ENCODE measurements at places on chromosomes 3 and 15.

DNA sequence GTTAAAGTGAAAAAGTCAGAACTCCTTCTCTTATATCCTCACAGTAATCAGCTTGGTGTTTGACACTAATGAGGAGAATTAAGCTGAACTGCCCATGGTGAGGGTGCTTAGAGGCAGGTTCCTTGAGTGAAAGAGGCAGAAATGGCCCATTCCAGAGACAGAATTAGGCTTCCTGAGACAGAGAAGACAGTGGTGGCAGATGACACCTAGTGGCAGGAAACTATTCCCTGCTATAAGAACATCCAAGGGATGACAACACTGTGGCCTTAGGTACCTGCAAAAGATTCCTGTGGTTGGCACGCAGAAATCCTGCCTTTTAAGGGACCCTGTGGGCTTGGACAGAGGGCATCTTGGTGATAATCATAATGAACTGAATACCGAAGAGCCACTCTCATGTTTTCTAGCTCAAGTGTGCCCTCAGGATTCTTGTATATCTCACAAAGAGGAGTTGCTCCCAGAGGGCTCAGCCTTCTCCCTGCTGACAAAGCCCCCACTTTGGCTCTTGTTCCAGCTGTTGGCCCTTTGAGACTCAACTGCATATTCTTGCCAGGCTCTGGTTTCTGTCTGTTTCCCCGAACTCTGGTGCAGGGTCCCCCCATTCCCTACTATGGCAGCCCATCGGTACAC lies 56.0 kb downstream of the KBTBD12 start:
- peak; percentile 44 for DNase-seq

GRCh38 chr15:41377978-41378377 lies 24.3 kb downstream of the NDUFAF1 start:
- no peak for DNase-seq

DNA sequence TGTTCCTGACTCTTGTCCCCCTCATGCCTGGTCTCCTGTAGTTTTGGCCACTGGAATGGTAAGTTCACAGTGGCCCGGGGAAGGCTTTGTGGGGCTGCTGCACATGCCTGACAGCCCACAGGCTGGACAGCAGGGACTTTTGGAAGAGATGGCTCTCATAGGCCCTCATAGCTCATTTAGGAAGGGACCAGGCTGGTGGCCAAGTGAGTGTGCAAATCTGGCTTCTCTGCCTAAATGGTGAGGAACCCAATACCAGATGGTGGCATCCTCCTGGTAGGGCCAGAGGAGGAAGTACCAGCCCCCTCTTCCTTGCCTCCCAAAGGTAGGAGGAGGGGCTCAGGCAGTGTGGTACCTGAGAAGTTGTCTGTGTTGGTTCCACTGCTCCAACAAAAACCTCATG lies 25.6 kb downstream of the ALPK3 start:
- no peak for DNase-seq

- DNase-seq = no peak
Measured at GRCh38 chr3:72618739-72619138, 229.5 kb downstream of the SHQ1 start.

GRCh38 chr15:49857496-49858475 lies 236.9 kb downstream of the DTWD1 start:
- DNase-seq = no peak

GRCh38 chr3:99772171-99772570 lies 45.5 kb upstream of the CMSS1 start:
- no peak for DNase-seq

GRCh38 chr15:73900095-73900712 lies 26.1 kb upstream of the LOXL1 start:
- DNase-seq = no peak

DNA sequence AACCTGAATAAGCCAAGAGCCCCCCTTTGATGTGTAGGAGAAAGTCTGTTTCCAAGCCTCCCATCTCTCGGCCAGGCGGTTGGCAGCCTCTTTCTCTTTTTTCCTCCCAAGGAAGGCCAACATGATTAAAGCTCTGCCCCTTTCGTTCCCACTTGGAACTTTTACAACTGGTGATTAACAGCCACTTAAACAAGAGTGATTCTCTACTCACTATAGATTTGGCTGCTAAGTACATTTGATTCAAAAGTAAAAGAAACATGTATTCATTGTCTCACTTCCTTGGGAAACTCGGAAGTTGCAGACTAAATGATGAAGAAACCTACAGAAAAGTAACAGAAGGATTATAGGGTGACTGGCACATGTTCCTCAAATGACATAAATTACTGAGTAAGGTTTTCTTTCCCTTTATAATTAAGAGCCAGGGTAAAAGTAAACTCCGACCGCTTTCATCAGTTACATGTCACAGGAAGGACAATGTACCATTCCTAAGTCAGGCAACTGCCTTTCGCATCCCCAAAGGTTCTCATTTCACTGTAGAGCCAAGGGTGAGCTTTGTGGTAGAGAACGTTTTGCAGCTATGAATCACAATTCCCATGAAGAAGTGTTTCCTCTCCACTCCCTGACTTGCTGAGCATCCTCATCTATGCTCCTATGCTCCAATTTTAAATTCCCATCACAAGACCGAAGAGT lies 72.7 kb downstream of the MB21D2 start:
- no peak for DNase-seq

DNA sequence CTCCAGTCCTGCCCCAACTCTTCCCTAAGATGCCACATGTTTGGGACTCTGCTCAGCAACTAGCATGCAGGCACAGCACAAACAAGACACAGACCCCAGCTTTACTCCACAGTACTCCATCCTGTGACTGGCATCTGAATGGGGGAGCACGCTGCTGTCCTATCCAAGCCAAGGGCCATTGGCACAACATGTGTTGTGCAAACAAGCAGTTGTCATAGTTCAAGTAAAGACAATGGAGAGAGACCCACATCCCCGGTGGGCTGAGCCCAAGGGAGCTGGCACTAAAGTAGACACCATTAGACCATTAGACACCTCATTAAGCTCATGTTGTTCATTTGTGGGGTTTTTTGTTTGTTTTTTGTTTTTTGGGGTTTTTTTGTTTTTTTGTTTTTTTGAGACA lies 132.7 kb downstream of the CHSY1 start:
- no peak for DNase-seq

DNA sequence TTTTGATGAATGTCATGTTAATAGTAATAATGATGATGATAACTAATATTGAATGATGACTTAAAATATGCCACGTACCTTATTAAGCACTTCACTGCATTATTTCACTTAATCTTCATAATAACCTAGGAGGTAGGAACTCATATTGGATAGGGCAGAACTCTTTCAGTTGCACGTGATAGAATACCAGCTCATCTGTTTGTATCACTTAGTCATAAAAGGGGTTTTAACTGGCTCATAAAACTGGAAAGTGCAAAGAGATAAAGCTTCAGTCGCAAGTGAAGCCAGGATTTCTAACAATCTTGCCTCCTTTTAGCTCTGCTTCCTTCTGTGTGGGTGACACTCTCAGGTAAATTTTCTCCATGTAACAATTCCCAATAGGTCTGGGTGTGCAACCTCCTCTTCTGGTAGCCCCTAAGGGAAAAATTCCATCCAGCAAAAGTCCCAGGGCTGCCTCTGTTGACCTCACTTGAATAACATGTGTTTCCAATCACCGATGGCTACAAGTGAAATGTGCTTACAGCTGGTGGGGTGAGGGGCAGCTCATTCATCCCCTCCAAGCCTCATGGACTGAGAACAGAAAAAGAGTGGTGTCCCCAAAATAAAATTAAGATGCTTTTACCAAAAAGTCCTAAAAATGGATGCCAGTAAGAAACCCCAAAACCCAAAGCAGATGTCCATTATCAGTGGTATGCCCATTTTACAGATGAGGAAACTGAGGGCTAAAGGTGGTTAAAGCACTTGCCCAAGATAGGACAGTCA lies 9.3 kb downstream of the GXYLT2 start:
- DNase-seq = peak; percentile 17

GRCh38 chr3:38657369-38657768 lies 7.9 kb upstream of the SCN5A start:
- DNase-seq = no peak

GRCh38 chr15:31148297-31149087 lies 47.0 kb upstream of the TRPM1 start:
- no peak for DNase-seq

- DNase-seq = no peak
Measured at GRCh38 chr3:50254577-50255250, 14.2 kb upstream of the SEMA3B start.

DNA sequence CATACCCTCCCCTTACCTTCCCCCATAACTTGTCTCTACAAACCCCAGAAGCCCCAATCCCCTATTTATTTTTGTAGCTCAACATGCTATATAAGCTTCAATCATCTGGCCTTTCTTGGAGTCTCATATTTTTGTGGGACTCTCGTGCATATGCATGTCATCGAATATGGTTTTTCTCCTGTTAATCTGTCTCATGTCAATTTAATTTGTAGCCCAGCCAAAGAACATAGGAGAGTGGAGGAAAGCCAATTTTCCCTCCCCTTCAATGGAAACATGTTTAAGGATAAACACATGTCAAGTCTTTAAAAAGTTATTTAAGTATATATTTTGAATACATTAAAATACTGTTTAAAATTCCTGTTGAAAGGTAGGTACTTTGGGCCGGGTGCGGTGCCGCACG lies 172.2 kb downstream of the GMNC start:
- DNase-seq = no peak

DNA sequence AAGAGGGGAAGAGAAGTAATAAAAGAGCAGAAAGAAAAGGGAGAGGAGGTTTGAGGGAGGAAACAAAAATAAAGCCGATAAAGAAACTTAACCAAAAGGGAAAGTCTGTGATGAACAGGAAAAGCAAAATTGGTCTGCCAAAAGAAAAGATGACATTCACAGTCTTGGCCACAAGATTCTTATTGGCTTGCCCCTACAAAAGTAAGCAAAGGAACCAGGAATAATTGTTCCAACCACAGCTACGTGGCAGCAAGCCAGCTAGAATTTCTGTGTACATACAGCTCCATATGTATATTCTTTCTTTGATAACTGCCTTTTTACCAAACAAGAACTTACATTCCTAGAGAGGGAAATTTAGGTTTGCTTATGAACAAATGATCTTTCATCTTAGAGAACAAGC lies 79.6 kb downstream of the MLH1 start:
- DNase-seq = peak; percentile 63

- DNase-seq = no peak
Measured at GRCh38 chr15:53831907-53832770, 72.7 kb upstream of the WDR72 start.

GRCh38 chr3:15754047-15754446 lies 43.7 kb downstream of the ANKRD28 start:
- peak; percentile 30 for DNase-seq

DNA sequence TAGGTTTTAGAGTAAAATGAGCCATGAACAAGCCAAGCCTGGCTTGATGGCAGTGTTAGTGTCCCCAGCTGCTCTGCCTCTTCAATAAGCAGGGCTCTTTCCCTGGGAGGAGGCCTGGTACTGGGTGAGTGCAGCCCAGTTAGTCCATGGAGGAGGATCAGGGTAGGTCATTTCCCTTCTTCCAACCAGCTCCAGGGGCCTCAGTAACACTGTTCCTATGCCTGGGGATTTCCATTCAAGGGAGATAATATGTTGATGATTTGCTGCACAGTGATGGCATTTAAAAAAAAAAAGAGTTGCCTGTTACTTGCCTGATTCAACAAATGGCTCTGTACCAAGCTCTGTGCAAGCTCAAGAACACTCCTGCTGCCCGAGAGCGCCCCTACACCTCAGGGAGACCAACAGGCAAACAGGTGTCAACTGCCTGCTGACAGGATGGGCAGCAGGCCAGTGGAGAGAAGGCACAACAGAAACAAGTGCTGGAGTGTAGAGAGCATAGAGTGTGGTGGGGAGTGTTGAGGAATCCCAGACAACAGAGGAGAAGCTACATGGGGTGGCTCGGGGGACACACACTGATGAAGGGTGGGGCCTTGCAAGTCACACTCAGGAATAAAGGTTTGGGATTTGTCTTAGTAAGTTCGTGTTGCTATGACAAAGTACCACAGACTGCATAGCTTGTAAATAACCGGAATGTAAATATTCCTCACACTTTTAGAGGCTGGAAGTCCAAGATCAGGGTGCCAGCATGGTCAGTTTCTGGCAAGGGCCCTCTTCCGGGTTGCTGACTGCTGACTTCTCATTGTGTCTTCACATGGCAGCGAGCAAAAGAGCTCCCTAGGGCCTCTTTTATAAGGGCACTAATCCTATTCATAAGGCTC lies 78.6 kb upstream of the PXYLP1 start:
- DNase-seq = no peak

GRCh38 chr3:115720983-115721382 lies 97.7 kb downstream of the GAP43 start:
- DNase-seq = no peak

GRCh38 chr15:28913171-28913765 lies 27.5 kb downstream of the APBA2 start:
- no peak for DNase-seq

GRCh38 chr3:102896851-102897621 lies 462.2 kb downstream of the ZPLD1 start:
- no peak for DNase-seq

DNA sequence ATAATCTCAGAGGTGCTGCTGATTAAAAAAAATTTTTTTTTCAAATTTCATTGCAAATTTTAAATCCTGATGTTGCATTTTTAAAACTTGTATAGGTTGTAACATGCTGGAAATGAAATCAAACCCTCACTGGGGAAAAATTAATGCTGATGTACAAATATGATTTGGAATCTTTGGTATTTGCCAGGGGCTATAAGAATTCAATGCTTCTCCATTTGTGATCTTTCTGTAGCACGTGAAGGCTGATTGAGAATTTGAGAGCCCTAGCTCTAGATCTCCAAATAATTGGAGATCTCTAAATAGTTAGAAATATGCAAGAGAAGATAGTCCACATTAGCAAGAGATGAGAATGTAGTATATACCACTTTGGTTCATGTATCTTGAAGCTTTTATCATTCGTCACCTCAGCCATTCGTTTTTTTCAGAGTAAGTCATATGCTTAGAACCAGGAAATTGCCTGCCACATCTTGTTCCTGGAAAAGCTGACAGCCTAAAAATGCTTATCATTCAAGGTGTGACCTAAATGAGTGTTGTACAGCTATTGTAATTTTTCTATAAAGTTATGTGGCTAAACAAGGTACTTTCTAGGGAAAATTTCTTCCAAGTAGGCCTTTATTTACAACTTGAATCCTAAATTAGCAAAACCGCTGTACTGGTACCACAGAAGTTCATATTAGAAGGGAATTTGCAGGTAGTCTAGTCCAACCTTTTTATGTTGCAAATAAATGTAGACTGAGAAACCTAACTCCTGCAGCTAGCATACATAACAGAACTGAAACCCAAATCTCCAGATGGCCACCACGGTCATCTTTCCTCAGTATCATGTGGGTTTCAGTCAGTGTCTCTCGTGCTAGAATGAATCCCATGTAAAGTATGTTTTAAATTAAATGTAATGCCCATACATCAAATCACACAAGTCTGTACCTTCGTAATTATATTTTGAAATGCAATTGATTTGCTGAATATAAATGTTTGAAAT lies 48.5 kb downstream of the FNDC3B start:
- DNase-seq = no peak

- no peak for DNase-seq
Measured at GRCh38 chr3:112046599-112046998, 12.1 kb downstream of the TMPRSS7 start.

Data from fibroblast of the conjunctiva (primary cell).